T-helper 1 cell (primary cell): ENCODE measurements at places on chromosomes 11 and 22.

GRCh38 chr11:90783111-90783510, 560.3 kb upstream of the CHORDC1 start:
- no peak for DNase-seq

DNA sequence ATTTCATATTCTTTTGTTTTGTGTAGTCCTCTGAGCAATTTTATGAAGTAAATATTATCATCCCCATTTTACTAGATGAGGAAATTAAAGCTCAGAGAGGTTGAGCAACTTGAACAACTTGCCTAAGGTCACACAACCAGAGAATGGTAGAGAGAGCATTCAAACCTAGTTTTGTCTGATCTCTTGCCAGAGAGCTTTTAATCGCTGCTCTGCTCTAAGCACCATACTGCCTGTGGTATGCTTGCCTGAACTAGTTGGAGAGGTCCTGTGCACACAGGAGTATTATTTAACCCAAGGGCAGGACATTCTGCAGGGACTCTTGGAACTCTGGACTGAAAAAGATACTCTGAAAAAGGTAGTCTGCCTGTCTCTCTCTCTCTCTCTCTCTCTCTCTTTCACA, 38.5 kb downstream of the TRAF6 start:
- DNase-seq, result no peak

DNA sequence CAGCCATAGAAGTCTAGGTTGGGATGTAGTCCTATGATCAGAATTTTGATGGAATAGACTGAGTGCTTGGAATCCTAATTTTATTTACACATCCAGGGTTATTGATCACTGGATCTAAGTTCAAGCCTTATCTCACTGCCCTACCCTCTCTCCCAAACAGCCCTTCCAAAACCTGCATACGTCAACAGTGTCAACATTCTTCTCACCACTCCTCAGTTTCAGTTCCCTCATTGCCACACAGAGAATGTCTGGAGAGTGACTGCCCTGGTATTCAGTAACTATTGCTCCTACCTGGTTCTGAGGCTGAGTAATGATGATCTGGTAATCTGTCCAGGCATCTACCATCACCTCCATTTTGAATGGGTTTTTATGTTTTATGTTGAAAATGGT, 60.0 kb downstream of the GLYATL1 start:
- no peak for DNase-seq

DNA sequence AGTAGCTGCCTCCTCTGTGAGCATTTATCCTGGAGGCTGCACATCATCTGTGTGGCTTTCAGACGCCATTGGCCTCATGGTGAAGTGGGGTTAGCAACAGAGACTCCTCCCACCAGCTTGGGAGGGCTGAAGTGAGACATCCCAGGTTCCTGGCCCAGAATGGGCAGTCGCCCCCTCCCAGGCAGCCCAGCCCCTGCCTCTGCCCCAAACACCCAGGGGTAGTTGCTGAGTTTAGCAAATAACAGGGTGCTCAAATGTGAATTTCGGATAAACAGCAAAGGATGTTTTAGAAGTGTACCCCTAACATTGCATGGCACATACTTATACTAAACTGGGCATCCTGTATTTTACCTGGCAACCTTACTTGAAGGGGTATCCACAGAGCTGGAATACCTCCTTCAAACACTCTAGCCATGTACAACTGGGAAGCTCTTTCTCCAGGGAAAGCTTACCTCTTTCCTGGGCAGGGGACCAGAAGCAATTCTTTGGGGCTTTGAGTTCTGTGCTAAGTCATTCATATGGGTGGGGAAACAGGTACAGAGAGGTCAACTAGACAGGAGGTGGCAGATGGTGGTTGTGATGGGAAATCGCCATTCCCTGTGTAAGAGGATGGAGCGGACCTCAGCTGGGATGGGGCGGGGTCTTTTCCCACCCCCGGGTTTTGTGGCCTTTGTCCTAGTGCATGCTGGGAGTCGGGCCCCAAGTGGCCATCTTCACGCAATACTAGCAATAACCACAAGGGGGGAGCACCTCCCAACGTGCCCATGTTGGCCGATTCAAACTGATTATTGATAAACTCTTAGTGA, 19.3 kb downstream of the MTFP1 start:
- peak; percentile 30 for DNase-seq

- no peak for DNase-seq
Observed at GRCh38 chr22:21652547-21653545, 10.7 kb downstream of the SDF2L1 start.

GRCh38 chr11:17294033-17294432, 17.5 kb downstream of the NUCB2 start:
- no peak for DNase-seq

GRCh38 chr22:46089426-46090035, 60.8 kb upstream of the PPARA start:
- no peak for DNase-seq

GRCh38 chr22:19358195-19358594, 66.7 kb upstream of the CLTCL1 start:
- DNase-seq, result no peak

DNA sequence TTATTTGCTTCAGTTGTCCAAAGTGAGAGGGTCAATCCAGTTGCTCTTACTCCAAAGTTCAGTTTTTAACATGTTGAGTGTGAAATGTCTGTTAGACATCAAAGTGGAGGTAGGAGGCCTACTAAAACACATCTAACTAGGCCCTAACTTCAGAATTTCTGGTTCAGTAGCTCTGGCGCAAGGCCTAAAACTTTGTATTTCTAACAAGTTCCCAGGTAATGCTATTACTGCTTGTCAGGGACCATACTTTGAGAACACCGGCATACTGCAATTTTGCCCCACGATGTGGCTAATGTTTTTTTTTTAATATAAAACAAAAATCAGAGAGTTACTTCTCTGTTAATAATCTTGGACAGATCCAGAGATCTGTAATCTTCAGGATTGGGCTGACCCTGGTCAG, 72.4 kb upstream of the LRRC55 start:
- DNase-seq, result no peak
